NCI-H1048 (cell line): ENCODE measurements at places on chromosomes 2 and 18.

DNA sequence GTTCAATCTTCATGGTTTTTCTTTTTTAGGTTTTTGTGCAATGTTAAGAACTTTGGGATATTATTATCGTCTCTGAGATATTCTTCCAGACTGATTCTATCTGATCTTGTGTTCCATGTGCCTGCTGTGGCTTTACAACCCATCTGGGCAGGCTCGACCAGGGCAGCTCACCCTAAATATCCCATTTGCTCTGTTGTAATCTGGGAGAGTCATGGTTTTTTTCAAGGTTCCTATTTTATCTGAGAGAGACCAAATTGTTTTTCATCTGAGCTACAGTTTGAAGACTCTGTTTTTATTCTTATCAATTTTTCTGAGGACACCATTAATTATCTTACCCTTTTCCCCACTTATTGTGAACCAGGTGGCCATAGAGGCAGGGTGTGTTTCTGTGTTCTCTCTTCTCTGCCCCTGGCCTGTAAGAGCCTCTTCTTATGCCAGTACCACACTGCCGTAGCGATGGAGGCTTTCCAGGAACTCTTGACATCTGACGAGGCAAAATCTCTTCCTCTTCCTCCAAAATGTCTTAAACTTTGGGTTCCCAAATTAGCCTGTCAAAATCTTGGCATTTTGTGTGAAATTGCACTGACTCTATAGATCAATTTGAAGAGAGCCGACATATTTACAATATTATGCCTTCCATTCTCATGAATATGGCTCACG is 3.1 kb downstream of the SP140L start:
- DNase-seq: no peak

GRCh38 chr2:182072861-182073260 is 87.2 kb downstream of the PPP1R1C start:
- DNase-seq: no peak

DNA sequence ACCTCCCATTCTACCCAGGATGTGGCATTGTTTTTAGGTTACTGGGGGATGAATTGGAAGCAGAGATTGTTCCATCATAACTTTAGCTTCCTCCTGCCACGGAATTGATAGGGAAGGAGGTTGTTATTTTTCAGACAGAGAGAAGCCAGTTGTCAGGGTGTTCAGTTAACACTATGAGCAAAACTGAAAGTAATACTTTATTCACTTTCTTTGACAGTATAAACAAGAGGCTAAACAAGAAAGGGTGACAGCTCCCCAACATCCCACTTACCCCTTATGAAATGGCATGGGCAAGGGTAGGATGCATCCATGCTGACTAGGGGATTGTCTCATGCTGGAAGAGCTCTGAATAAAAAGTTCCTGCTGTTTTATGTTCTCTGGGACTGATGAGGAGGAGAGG is 36.4 kb upstream of the GAREM1 start:
- no peak for DNase-seq

GRCh38 chr2:191115391-191115790 is 35.4 kb downstream of the STAT4 start:
- DNase-seq: no peak

GRCh38 chr18:26652501-26652900 is 104.1 kb upstream of the KCTD1 start:
- DNase-seq: peak; percentile 86

DNA sequence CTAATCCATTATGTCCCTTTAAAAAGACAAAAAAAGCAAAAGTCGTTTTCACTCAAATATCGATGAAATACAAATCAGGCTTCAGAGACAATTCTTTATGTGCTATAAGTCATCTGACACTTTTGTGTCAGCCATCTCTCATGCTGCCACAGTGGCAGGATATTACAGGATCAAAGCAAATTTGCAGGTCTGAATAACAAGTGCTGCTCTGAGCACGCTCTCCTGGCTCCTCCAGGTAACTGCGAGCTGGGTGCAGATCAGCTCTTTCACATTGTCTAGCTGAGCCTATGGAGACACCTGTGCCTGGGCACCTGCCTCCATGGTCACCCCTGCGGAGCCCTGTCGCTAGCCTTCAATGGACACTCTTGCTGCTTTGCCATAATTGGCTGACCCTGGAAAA is 250.2 kb upstream of the RAB12 start:
- no peak for DNase-seq

DNA sequence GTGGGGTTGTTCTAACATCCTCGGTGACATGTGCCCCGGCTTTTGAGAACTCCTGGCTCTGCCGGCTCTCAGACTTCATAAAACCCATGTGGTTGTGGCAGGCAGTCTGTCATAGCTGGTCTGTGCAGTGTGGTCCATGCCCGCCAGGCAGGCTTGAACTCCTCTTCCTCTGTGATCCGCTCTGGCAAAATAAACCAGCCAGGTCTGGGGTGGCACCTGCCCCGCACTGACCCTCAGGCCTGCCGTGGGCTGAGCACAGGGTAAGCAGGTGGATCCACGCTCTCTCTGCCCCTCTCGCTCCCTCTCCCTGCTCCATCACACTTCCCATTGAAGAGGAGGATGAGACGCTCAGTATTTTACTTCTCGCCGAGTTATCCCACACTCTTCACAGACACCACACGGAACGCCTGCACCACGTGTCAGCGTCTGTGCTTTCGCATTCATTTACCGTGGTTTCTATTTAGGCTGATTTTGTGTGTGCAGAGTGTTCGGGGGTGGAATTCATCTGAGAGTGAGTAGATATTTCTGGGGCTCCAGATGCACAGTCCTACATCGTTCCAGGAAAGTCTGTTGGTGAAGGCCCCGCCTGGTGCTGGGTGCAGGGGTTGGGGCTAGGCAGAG is 56.4 kb downstream of the RTP5 start:
- DNase-seq: no peak

- DNase-seq: no peak
Observed at GRCh38 chr2:231359441-231359840, 36.1 kb upstream of the B3GNT7 start.
